CD4-positive, alpha-beta T cell treated with Interleukin-12 subunit alpha and Interleukin-12 subunit beta, for 1 hour (primary cell): ENCODE measurements at places on chromosomes 6 and 20.

- peak; percentile 68 for DNase-seq
Measured at GRCh38 chr20:35145141-35145564, 2.0 kb downstream of the EDEM2 start.

DNA sequence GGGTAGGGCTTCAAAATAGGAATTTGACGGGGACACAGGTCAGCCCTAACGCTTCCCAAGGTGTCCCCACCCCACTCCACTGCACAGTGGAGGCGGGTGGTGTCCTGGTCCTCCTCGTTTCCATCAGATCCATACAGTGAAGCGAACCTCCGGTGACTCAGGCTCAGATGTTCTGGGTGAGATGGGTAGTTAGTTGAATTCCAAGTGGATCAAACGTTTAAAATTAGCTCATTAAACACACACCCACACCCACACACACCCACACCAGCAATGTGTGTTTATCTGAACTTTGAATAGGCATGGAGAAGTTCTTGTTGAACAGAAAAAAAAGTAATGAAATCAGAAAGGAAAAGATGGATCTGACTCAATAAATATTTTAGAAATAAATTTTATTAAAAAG lies 58.9 kb downstream of the CDH4 start:
- DNase-seq: no peak

- no peak for DNase-seq
Measured at GRCh38 chr20:48777005-48777404, 50.8 kb downstream of the PREX1 start.

DNA sequence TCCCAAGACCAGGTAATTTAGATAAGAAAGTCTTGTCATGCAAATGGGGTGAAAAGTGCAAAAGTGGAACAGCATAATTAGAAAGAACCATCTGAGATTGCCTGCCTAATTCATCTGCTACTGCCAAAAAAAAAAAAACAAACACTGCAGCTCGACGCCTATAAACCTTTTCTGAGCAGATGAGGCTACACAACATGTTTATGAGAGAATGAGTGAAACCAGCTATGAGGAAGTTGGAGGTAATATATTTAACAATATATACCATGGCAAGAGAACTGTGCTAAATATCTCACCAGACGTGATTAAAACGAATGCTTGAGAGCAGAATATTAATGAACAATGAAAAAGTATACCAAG lies 50.0 kb downstream of the LAMA4 start:
- no peak for DNase-seq

DNA sequence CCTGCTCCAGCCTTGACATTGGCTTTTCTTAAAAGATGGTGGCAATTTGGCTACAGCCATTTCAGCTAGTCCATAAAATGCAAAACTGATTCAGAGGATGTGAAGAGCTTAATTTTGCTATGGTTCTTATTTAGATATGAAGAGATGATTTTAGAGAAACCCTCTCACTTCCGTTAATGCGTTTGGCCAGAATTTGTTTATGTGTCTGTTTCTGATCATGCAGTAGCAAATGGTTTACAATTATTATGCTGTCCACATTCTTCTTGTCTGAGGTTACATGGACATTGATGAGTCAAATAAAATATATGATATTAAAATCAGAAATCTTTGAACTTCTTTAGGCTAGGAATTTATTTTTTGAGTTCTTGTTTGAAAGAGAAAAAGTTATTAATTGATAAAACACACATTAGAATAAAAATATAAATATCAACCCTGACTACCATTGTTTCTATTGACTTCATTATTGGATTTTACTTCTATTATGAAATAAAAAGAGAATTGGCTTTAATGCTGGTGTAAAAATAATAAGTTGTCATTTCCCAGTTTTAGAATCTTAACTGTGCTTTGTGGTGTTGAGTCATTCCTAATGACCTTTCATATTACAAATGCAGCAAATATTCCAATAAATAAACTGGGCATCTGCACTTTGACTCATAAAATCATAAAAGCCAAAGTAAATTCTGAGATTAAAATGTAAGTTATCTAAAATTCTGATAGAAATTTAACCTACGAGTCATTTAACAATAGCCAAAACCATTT lies 1286.0 kb upstream of the GJE1 start:
- no peak for DNase-seq

GRCh38 chr20:32570401-32571190 lies 14.5 kb downstream of the NOL4L start:
- no peak for DNase-seq

DNA sequence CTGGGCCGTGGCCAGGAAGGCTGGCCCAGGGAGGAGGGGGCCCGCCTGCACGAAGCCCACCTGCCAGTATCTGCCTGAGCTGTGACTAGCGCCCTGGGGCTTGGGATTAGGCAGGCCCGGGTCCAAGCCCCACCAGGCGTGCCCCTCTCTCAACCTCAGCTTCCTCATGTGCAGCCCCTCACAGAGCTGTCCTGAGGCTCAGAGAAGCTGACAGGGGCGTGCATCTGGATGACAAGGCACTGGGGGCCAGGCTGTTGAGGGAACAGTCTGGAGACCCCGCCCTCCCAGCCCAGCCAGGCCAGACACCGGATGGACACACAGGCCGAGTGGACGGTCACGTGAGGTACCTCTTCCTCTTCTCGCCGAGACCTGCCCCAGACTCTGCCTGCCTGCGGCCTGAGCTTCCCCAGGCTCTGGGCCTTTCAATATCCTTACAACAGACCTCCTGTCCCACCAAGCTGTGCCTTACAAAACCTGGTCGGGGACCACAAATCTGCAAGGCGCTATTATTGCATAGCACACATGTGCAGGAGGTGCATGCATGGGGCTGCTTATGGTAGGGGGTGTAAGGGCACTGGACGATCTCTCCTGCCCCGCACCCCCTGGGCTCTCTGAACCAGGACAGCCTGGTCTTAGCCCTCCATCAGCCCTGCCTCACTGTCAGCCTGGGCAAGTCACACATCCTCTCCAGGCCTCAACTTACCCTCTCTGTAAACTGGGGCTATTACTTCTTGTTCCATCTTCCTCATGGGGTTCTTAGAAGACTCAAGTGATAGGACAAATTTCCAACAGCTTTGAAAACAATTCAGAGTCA lies 20.0 kb downstream of the NOL4L start:
- no peak for DNase-seq

DNA sequence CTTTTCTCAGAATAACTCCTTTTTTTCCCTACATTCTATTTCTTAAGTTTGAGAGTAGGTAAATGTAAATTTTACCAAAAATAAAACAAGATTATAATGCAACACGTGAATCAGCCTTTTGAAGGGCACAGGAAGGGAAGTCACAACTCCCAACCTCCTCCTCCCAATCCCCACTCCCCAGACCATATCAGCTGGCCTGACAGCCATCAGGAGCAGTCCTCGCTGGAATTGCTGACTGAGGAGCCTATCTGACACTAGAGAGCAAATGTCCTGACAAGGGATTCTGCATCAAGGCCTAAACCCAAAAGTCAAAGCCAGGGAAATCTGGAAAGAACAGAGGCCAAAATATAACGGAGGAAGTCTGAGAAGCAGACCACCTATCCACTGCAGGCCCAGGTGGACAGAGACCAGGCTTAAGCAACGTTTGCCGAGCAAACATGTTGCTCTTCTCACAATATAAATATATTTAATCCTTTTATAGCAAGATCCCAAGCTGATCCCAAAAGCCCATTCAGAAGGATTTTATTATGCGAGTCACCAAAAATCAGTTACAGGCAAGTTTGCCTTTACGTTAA lies 2.5 kb downstream of the RRAGD start:
- DNase-seq: no peak

DNA sequence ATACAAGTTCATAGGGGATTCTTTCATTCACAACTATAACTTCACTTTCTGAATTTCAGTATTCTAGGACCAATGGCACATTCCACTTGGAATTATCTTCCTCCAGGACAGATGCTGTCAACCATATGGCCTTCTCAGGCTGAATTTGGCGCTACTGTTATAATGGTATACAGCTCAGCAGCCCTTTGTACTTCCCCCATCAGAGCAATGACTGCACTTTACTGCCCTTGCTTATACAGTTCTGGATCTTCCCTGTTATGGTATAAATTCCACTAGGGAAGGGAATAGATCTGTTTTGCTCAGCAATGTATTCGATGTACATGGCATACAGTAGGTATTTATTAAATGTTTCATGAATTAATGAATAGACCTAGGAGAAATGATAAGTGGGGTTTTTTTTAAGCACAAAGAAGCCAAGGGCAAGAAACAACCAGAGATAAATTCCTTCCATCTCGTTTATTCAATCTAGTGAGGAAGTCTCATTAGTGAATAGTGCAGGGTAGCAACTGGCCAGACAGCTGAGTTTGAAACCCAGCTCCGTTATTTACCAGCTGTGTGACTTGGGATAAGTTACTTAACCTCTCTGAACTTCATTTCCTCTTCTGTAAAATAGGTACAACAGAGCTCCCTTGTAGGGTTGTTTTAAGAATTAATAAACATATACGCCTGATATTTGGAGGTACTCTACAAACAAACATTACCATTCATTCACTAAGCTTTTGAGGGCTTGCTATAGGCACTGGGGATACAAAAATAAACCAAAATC lies 97.1 kb upstream of the PRDM1 start:
- DNase-seq: no peak

DNA sequence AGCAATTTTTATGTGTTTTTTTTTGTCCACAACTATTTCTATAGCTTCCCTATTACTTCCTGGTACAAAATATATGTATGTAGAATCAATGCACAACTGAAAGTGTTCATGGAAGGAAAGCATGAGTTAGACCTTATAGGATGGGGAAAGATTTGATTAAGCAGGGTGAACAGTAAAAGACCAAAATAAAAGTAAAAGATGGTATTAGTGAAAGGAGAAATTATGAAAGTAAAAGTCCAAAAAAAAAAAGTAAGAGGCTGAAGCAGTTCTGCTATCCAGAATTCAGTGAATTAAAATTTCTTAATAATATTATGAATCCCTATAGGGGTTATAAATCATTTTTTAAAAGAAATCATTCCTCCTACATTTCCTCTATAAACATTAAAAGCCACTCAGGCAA lies 114.3 kb downstream of the EPHA7 start:
- DNase-seq: no peak

GRCh38 chr20:859751-860231 lies 26.3 kb downstream of the FAM110A start:
- no peak for DNase-seq

DNA sequence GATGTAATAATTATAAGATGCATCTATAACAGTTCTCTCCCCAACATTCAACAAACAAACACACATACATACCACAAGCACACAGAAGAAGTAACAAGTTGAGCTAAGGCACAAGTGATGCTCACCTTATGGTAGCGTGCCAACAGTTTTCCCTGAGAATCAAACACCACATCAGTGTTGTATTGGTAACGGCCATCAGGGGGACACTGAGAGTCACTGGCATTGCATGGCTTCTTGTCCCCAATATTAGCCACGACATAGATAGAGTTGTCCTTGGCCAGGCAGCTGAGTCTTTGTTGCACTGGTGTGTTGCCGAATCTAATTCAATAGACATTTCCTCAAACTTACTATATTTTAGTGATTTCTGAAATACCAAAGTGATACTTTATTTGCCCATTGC lies 14.8 kb upstream of the VNN1 start:
- no peak for DNase-seq

DNA sequence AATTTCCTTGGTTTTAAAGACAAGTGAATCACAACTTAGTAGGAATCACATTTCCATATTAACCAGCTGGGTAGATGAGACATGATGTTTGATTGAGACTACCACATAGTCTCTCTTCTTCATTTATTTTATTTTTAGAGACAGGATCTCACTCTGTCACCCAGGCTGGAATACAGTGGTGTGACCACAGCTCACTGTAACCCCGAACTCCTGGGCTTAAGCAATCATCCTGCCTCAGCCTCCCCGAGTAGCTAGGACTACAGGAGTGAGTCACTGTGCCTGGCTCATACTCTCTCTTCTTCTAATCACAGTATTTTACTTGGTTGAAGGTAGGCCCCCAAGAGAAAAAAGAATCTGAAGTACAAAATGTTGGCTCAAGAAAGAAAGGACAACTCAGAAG lies 80.2 kb upstream of the ASF1A start:
- DNase-seq: no peak

GRCh38 chr20:64160526-64161355 lies 3.5 kb upstream of the MYT1 start:
- DNase-seq: no peak

DNA sequence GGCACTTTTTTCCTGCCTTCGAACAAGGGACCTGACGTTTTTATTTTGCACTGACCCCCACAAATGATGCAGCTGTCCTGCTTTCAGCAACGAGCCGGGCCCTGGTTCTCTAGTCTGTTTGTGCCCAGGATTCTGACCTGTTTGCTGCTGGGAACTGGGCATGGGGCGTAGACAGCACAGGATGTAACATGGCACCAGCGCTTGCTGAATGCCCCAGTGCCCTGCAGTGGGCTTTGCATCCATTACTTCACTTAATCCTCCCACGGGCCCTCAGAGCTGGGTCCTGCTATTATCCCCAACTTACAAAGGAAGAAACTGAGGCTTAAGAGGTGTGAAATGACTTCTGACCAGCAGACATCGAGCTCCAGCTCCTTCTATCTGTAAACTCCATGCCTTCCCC lies 80.4 kb upstream of the PMEPA1 start:
- no peak for DNase-seq

DNA sequence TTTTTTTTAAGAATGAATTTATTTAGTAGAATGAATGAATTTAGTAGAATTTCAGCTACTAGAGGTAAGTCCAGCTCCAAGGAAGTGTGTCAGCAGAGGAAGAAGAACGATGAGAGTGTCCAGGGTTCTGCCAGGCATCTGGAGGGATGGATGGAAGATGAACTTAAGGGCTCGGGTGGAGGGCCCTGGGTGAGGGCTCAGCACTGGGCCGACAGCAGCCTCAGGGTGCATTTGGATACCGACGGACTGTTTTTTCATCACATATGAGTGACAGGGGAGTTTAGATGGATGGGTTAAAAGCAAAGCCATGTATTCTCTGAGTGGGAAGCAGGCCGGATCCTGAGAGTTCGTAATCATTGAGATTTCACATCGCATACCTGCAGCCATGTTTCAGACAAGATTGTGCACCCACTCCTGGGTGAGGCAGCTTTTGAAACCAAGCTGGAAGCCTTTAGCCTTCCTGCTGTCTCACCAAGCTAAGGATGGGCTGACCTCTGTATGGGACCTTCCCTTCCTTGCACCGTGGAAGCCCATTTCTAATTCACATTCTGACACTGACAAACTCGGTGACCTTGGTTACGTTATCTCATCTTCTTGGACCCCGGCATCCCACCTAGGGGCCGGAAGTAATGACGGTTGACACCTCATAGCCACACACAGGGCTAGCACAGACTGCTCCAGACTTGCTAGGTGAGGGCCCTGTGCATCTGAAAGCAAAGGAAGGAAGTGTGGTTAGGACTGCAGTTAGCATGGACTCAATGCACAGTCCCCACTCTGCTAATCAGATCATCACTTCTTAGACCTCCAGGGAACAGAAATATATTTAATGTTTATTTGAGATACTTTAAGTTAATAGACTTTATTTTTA lies 228.5 kb downstream of the SLC24A3 start:
- DNase-seq: no peak

GRCh38 chr6:86558318-86558717 lies 379.0 kb upstream of the HTR1E start:
- DNase-seq: no peak

- no peak for DNase-seq
Measured at GRCh38 chr20:46242390-46242789, 65.9 kb downstream of the CDH22 start.
